ENCODE measurements at places on chromosomes 6 and 20.

- DNase-seq: no peak
Measured at GRCh38 chr6:158036261-158036660, 54.6 kb downstream of the SYNJ2 start.

DNA sequence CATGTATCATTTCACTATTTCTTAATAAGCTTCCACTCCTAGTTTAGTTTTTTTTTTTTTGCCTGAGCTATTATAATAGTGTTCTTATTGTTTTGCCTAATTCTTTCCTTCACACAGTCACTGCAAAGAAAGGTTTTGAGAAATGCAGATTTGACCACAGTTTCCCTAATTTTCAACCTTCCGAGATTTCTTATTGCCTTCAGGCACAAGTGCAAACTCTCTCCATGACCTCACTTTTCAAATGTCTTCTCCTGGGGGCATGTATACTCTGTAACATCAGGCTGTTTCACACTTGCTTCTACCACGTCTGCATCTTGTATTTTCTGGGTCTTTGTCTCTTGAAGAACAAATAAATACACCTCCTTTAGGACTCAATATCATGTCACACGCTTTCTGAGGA lies 339.0 kb upstream of the CITED2 start:
- no peak for DNase-seq

DNA sequence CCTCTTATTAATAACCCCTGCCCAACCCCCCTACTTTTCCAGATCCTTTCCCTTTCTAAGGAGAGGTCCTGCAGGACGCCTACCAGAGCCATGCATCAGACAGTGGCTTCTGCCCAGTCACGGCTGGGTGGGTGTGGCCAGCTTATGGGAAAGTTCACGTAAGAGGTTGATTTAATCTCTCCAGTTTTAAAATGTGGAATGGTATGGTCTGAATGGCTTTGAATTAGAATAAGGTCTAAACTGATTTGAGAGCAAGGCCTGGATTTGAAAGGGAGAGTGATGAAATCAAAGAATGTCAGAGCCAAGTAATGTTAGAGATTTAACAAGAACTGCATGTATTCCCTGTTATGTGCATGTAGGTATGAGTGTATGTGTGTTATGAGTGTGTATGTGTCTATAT lies 275.7 kb downstream of the PAX1 start:
- DNase-seq: no peak

GRCh38 chr6:136587527-136587926 lies 37.3 kb upstream of the MAP7 start:
- no peak for DNase-seq

DNA sequence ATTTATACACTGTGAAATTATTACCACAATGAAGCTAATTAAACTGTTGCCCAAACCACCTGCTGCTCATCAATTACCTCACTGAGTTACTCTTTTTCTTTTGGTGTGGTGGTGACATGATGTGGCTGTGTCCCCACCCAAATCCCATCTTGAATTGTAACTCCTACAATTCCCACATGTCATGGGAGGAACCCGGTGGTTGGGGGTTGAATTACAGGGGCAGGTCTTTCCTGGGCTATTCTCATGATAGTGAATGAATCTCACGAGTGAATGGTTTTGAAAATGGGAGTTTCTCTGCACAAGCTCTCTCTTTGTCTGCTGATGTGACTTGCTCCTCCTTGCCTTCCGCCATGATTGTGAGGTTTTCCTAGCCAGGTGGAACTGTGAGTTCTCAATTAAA lies 145.0 kb downstream of the LRRC1 start:
- DNase-seq: no peak

Data from activated T-helper 1 cell treated with Interleukin-2 at 50 U/mL for 16 hours (primary cell).